ENCODE measurements at places on chromosomes 2 and 18.

GRCh38 chr2:237355701-237356100 lies 58.3 kb downstream of the COL6A3 start:
- no peak for DNase-seq

DNA sequence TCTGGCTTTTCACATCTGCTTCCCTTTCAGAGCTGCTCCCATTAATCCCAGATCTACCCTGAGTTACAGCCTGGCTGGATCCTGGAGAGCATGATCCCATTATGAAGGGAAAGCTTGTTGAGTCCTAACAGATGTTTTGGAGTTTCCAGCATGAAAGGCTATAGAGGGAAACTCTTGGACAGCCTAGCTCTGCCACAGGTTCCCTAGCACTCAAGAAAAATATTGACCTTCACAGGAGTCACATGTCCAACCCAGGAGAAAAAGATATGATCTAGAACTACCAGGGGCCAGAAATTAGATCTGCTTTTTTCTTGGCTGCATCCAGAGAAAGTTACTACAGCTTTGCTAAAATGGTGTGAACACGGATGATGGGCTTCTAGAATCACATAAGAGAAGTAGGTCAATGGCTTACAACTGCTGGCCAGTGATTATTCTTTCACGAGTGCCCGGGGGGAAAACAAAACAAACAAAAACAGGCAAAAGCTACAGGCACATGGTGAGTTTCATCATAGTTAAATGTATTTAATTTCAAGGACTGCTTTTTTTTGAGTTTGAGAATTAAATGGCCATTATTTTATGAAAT lies 15.9 kb downstream of the CCDC93 start:
- DNase-seq: no peak

- DNase-seq: no peak
These were observed 3.8 kb downstream of the DSG1 start for GRCh38 chr18:31321719-31322118.

GRCh38 chr2:66364495-66365333 lies 70.2 kb upstream of the MEIS1 start:
- DNase-seq: no peak

- no peak for DNase-seq
These were observed 98.7 kb upstream of the FAM136A start for GRCh38 chr2:70400539-70400938.

GRCh38 chr2:8606649-8607550 lies 75.0 kb upstream of the ID2 start:
- no peak for DNase-seq

- no peak for DNase-seq
These were observed 39.5 kb downstream of the INPP4A start for GRCh38 chr2:98484121-98484557.

DNA sequence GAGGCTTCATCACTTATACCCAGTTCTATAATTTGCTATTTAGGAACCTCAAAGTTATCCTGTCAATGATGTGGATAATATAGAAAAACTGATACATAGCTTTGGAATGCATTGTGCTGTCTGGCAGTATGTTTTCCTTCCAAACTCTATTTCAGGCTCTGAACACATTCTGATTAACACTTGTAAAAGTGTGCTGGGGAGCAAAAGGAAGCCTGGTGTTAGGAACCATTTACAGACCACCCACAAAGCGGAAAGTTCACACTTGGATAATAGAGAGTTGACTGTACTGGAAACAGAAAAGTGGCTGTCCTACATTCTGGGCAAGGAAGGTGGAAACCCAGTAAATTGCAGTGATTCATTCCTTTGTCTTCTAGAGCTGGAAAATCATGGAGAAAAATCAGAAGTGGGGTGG lies 114.5 kb upstream of the ZFP36L2 start:
- DNase-seq: no peak

DNA sequence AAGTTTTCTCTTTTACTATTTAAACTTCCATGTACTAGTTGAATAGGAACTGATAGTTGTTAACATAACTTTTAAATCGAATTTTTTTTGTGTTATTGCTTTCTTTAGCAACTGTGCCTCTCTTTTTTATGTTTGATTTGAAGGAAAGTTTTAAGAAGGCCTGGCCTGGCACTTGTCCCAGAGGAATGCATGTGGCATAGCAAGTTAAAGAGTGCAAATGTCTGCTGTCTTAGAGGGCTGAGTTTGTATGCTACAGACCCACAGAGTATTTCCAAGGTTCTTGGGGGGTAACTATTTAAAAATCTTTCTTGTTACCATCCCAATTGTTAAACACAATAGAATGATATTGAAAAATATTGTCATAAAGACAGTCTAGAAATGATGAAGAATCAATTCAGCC lies 47.0 kb downstream of the MTCL1 start:
- no peak for DNase-seq

DNA sequence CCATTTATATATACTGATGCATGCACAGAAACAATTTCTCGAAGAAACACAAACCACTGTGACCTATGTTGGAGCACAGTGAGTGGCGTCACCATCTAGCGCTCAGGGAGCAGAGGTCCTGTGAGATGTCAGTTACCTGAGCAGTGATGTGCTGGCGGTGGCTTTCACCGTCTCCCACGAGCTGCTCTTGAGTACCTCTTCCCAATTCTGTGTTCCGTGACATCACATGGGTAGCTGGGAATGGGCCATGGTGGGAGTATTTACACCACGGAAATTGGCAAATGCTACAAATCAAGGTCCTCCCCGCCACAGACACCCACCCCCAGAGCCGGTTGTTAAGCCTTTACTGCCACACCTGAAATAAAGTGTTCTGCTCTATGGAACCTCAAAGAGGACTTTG lies 24.4 kb downstream of the GBX2 start:
- DNase-seq: no peak

- DNase-seq: no peak
These were observed 111.3 kb upstream of the CAVIN2 start for GRCh38 chr2:191957996-191958860.

GRCh38 chr2:85318222-85319074 lies 9.3 kb downstream of the TGOLN2 start:
- no peak for DNase-seq

DNA sequence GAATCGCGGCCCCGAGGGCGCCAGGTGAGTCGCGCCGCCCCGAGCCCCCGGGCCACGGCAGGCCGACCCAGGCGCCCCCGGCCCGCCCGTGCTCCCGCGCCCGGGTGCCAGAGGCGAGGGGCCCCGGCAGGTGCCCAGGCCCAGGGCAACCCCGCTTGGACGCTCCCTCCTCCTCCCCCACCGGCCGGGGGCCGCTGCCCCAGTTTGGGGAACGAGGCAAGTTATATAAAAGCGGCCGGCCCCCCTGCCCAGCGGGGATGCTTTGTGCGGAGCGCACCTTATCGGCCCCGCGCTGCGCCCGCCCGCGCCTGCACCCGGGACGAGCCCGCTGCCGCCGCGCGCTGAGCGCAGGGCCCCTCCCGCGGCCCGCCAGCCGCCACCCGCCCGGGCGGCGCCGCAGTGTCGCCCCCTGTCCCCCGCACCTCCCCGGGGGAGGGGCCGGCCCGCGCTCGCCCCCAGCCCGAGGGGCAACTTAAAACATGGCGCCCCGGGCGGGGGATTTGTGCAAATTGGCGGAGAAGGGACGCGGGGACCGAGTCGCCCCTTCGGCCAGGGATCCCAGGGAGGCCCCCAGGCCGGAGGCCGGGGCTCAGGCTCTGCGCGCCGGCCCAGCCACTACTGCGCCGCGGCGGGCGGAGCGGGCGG lies 639 bp downstream of the EPB41L3 start:
- DNase-seq: no peak

GRCh38 chr2:36780231-36780839 lies 83.8 kb downstream of the VIT start:
- no peak for DNase-seq

DNA sequence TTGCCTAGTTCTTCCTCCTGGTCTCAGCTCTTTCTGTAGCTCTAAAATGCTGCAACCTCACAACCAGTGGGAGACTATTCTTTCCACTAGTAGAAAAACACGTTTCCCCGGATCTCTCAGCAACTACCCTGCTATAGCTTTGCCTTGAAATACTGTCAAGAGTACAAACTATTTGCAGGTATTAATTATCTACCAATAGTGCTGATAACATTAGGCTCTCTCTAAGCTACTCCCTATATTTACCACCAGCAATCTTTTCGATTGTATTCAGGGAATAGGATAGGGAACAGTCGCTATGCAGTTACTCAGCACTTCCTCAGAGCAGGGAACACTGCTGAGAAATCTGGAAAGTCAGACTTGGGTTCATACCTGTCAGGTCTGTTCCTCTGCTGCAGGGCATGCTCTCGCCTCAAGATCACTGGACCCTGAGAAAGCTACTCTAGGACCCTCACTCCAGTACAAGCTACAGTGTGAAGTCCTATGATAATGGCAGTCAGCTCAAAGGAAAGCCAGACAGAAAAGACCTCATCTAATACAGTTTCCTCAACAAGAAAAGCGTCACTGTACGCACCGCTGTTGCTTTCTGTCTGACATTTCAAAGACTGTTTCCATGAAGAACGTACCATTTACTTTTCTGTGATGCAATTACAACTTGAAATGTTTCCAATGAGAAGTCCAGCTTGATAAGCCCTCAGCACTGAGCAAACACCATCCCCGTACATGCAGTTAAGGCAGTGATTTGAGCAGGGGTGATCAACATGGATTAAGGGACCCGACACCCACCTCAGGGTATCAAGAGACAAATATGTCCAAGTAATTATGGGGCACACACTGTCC lies 22.7 kb downstream of the GDF7 start:
- no peak for DNase-seq

DNA sequence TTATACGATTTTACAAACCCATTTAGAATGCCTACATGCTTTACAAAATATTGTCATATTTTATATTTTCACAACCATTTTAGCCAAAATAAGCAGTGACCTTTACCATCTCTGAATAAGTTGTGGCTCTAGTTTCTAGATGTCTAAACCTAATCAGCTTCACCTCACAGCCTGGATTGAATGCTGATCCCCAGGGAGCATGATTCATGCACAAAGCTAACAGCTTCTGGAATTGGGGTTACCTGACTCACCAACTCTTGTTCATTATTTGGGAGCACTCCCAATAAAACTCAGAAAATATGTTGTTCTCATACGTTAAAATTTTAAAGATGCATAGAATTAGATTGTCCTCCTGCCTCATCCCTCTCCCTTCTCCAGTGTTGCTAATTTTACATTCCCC lies 611.7 kb upstream of the NETO1 start:
- no peak for DNase-seq

DNA sequence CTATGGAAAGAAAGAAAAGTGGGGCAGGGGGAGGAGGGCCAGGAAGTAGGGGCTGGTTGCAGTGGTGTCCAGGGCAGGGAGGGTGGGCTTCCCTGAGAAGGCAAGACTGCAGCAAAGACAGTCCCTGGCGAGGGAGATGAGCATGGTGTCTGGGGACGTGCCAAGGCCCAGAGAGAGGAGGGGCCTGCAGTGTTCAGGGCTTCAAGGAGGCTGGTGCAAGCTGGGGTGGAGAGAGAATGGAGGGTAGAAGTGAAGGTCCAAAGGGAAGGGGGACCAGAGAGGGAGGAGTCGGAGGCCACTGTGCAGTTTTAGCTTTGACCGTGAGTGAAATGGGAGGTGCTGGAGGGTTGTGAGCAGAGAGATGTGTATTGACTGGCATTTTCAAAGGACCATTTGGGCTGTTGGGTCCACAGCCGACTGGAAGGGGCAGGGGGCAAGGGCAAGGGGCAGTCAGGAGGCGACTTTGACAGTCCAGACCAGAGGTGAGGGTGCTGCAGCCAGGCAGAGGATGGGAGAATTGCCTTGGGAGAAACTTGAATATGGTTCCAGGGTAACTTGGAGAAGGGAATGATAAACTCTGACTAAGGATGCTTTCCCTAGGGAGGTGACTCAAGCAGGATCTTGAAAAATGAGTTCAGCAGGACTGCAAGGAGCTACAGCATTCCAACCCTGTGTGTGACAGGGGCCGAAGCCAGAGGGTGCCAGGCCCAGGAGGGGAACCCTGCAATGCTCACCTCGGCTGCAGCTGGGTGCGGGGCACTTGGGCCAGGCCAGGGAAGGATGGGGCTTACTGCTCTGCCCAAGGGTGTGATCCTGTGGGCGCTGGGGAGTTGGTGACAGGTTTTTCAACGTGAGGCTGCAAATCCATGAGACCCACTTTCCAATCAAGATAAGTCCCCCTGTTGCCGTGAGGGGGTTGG lies 177.1 kb upstream of the HAAO start:
- DNase-seq: no peak

DNA sequence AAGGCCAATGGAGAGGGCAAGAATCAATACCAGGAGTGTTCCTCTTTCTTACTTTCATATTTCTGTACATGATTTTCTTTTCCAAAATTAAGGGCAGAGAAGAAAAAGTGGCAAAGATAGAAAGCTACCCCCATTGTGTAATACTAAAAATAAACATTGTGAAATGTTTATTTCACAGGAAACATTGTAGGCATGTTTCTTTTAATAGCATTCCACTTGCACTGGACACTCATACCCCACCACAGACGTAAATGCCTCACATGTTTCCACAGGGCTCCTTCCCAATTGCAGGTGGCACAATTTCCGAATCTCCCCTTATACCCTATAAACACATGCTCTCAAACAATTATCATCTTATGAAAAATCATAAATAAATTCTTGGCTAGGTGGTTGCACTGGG lies 645.1 kb upstream of the SETBP1 start:
- DNase-seq: no peak

GRCh38 chr2:117618607-117619006 lies 195.9 kb upstream of the DDX18 start:
- no peak for DNase-seq

GRCh38 chr2:118040891-118041290 lies 27.0 kb upstream of the CCDC93 start:
- no peak for DNase-seq

DNA sequence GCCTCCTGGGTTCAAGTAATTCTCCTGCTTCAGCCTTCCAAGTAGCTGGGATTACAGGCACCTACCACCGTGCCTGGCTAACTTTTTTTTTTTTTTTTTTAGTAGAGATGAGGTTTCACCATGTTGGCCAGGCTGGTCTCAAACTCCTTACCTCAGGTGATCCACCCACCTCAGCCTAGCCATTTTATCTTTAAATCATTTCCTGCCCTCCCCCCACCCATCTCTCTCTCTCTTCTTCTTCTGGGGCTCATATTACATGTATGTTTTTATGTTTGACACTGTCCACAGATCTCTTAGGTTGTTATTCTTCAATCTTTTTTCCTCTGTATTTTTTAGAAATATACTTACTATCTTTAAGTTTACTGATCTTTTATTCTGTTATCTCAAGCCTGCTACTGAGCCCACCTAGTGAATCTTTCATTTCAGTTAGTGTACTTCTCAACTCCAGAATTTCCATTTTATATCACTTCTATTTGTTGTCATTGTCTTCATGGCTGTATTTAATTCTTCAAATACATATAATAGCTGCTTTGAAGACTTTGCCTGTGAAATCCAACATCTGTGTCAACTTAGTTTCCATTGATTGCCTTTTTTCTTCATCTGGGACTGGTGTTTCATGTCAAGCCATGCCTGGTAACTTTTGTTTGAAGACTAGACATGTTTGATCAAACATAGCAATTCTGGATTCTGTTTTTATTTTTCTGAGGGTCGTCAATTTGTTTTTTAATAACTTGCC lies 16.2 kb downstream of the PLB1 start:
- DNase-seq: no peak

All from activated T-helper 1 cell treated with anti-CD3 and anti-CD28 coated beads, Interleukin-2, amount 50 U/mL, for 16 hours (primary cell).